ENCODE measurements at places on chromosomes 13 and 19.

- no peak for DNase-seq
Observed at GRCh38 chr19:18730885-18731513, 47.5 kb downstream of the CRTC1 start.

DNA sequence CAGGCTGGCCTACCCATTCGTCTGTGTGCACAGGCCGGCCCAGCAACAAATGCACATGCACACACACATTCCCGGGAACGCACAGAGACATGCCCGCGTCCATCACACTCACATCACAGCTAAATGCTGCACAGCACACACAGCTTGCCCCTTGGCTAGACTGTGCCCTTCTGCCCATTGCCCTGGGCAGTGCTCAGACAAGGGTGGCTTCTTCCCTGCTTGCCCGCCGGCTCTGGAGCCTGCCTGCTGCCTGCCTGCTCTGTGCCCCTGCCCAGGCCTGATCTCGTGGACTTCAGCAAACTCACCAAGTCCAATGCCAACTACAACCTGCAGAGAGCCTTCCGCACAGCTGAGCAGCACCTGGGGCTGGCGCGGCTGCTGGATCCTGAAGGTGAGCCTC lies 30.4 kb downstream of the SPTBN4 start:
- no peak for DNase-seq

GRCh38 chr19:49490287-49491029 lies 3.0 kb downstream of the RPL13A start:
- no peak for DNase-seq

DNA sequence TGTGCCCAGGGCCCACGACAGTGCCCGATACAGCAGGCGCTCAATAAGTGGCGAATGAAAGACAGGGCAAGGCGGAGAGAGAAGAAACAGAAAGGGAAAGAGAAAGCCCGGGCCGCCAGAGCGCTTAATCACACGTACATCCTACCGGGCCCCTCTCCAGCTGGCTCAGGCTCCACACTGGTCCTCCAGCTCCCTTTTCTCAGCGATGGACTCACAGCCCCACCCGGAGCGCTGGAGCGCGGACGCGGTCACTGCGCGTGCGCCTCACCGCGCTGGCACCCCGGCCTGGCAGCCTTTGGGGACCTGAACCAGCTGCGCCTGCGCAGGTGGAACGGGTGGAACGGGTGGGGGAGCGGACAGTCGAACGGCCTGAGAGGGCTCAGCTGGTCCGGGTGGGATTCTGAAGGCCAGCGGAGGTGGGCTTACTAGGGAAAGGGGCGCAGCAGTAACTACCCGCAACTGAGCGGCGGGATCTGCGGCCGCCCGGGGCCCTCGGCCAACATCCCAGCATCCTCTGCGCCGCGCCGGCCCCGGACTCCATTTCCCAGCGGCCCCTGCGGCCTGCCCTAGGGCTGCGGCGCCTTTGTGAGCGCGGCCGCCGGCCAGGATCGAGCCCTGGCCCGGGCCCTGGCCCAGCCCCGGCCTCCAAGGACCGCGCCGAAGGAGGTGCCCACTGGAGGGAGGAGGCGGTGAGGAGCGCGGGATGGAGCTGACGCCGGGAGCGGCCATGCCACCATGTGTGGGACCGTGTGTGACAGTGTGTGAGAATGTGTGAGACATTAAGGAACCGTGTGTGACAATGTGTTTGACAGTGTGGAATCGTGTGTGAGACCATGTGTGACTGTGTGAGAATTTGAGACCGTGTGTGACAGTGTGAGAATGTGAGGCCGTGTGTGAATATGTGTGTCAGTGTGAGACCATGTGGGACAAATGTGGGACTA lies at the start of gene ZNF583:
Gene ZNF583 (plus strand): TSS at position 569 of the 941 bp plus-strand sequence. CDS start 2,783 bp downstream, outside the sequence.
- no peak for DNase-seq

- no peak for DNase-seq
Observed at GRCh38 chr19:16342002-16342715, 17.5 kb downstream of the KLF2 start.

- peak; percentile 8 for DNase-seq
Observed at GRCh38 chr19:39110263-39110967, 15.2 kb upstream of the PAK4 start.
